ENCODE measurements at places on chromosomes 7 and 10. TPM values are rescaled to one million over a fixed set of nuclear protein-coding genes. Genes with fewer than 3 reads are reported as not detected.

Gene MMD2
- polyA plus RNA-seq, result not detected

DNA sequence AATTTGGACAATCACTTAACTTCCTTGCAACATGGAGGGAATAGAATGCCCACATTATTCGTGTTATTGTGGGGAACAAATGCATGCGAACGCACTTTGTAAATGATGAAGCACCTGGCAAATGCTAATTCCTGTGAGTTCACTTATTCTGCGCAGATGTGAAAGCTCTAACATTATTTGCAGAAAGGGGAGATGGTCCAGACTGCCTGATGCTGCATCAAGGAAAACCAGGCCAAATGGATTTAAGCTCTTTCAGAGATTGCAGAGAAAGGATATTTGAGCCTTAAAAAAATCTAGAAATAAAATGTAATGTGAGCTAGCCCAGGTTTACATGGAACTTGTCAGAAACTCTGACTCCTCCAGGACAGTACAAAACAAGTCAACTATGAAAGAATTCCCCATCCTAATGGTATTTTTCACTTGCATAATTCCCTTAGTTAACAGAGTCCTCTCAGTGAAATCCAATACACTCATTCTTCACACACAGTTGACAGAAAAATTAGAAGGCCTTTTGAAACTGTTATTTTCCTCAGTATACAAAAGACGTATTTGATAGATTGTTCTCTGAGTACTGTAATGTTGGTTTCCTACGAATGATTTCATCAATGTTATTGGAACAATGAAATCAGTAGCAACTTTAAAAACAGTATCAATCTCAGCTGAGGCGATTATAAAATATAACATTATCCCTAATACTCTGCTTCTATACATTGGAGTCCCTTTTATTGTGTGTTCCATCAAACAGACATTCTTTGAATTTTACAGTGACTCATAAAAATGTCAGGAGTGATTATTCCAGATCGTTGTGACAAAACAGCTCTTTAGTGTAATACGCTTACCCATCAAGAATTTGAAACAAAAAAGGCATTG, 136.3 kb upstream of the ANK3 start:
- DNase-seq, result no peak

GRCh38 chr7:30908681-30909080, 3.0 kb upstream of the AQP1 start:
- DNase-seq, result no peak

Gene HECTD2
- 9.5 TPM for polyA plus RNA-seq

DNA sequence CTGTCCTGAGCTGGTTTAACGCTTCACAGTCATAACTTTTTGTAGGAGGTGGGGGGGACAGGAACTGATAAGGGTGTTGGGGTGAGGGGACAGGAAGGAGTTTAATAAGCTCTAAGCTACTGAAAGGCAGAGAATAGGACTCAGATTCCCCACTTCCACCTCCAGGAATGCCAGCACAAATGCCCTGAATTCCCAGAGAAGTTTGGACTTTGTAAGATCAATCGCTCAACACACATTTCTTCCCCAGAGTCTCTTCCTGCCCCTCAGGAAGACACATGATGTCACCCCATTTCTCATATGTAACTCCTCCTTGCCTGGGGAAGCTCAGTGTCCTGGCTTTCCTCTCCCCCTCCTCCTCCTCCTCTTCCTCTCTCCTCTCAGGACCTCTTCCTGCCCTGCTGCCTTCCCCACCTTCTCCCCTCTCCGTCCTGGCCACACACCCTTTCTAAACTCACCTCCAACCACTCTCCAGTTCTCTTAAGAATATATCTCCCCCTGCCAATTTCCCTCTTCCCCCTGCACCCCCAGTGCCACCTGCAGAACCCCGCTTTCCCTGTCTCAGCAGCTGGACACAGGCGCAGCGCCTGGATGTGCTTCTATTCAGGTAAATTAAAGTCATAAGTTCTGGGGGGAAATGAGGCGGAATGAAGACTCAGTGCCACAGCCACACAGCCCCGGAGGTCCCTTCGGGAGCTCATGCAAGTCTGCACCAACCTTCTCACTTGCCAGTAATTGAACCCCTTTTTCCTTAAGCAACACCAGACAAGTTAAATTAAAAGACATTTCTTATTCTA, 5.3 kb upstream of the LOXL4 start:
- no peak for DNase-seq

- DNase-seq, result no peak
Observed at GRCh38 chr7:27263781-27264180, 21.2 kb downstream of the EVX1 start.

DNA sequence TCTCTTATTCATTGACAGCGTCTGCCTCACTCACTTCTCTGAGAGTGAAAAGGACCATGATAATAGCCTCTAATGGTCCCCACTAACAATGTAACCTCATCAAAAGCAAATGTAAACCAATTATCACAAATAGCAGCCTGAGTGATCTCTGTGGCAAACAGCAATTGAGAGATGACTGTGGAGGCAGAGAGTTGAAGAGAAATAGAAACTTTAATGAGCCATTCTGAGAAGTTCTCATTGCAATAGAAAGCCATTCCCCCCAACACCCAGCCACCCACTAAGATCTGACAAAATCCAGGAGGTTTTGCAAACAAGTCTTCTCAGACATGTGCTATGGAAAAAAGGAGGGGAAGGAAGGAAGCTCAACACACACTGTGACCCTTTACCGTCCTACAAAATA, 44.2 kb upstream of the RNF148 start:
- no peak for DNase-seq
